ENCODE measurements at places on chromosomes 6 and 20.
A peak's percentile ranks its signal among the peaks of the same experiment; 100 is the strongest.

DNA sequence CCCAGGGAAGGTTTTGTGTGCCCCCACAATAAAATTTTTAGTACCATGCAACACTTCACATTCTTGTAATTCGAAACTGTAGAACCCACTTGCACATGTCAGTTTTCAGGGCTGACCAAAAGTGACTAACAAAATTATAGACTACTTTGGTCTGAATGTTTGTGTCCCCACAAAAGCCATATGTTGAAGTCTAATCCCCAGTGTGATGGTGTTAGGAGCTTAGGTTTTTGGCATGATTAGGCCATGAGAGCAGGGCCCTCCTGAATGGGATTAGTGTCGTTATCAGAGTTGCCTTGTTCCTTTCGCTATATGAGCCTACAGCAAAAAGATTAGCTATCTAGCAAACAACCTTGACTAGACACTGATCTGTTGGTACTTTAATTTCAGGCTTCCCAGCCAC is 49.0 kb upstream of the TENT5A start:
- DNase-seq = no peak

DNA sequence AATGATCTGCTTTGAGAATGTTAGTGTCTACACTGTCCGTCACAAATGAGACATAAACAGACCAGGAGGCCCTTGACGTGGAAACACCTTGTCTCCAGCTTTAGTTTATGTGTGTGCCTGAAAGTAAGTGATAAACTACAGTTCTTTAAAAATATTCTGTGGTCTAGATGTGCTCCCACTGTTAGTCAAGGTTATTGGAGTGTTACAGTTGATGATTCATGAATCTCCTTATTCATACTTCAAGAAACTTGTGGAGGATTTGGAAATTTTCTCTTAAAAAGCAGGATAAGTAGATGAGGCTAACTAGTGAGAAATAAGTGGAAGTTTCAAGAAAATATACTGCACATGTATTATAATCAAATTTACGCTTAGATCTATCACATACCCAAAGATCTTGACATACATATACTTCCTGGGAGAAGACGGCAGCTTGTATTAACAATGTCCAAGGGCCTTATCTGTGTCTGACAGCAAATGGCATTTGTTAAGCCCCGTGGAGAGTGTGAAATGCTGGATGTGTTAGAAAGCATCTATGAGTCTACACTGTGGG is 90.5 kb upstream of the MBOAT1 start:
- peak; percentile 73 for DNase-seq

- no peak for DNase-seq
Observed at GRCh38 chr6:1644516-1645060, 34.9 kb downstream of the FOXC1 start.

- DNase-seq = peak; percentile 93
Observed at GRCh38 chr20:32681175-32682084, 7.7 kb upstream of the C20orf203 start.

DNA sequence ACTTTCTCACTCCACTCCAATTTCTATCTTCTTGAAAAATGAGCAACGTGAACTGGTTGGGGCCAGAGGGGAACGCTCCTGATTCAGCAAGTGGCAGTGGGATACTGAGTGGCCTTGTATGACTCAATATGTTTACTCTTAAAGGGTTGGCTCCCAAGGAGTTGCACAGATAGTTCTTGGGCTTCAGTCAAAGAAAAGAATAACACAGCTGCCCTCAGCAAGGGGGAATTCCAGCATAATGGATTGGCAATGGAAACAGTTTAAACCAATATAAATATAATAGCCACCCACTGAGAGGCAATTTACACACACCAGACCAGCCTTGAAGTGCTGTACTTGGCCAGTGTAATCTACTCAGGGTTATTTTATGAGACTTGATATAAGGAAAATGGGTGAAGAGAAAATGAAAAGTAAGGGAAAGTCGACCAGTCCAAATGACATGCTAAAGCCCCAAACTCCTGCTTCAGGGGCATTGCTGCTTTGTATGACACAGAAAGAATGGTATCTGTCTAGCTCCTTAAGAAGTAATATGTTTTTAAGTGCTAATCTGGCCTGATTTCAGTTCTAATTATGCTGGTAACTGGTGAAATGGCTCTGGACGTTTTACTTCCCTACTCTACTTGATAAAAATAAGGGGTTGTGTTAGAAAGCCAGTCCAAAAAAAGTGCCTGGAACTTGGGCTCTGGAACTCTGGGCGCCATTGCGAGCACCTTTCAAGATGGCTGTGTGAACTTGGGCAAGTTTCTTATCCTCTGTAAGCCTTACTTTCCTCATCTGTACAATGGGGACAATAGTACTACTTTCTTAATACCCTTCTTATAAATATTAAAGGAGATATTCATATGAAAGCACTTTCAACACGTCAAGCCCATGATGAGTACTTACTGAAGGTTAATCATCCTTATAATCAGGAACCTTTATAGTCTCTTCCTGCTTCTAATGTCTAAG is 712.9 kb upstream of the MAP3K7 start:
- DNase-seq = no peak

GRCh38 chr6:137001977-137002302 is 42.8 kb downstream of the IL20RA start:
- DNase-seq = no peak

DNA sequence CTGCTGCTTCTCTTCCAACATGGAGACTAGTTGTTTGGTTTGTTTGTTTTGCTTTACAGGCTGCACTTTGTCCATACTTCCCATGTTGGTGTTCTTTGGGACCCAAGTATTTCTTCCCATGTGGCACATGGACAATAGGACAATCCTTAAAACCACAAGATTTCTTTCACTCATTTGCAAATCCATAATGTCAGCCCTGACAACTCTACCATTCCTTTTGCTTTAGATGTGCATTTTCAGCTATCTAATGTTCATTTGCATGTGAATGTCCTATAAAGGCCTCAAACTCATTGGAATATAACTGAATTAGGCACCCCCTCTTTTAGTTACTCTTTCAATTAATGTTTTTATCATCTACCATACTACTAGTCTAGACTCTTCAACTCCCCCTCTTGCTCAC is 16.7 kb downstream of the THEMIS start:
- no peak for DNase-seq

DNA sequence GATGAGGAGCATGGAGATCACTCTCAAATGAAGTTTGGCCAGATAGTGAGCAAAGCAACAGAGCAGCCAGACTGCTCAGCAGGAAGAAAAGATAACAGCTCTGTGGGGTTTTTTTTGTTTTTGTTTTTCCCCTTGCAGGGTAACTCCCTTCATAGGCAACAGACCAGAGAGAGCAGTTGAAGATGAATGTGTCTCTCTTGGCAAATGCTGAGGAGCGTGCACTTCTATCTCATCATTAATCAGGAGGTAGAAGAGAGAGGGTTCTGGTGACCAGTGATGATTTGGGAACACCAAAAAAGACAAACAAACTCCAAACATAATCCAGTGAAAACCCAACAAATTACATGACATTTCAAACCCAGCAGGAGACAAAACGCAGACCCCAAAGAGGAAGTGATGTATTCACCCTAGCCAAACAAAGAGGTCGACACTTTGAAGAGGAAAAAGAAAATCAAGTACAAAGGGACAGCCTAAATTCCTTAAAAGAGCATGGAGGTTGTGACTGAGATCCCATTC is 66.2 kb upstream of the RREB1 start:
- DNase-seq = peak; percentile 92

DNA sequence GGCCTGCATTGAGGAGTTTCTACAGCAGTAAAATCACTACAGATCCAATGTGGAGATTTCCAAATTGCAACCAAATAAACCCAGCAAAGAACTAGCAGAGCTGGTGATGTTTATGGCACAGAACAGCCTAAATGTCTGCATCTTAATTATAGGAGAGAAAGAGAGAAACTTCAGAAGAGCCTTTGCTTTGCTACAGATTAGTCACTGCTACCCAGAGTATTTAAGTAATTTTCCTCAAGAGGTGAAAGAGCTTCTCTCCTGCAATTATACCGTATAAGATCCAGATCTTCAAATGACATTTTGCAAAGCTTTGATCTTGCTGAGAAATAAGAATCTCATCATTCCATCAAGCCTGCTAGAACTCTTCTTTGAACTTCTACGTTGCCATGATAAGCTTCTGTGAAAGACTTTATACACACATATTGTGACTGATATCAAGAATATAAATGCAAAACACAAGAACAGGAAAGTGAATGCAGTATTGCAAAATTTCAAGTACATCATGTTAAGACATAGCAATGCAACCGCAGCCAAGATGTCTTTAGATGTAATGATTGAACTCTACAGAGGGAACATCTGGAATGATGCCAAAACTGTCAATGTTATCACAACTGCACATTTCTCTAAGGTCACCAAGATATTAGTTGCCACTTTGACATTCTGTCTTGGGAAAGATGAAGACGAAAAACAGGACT is 48.0 kb downstream of the MKKS start:
- DNase-seq = peak; percentile 61

DNA sequence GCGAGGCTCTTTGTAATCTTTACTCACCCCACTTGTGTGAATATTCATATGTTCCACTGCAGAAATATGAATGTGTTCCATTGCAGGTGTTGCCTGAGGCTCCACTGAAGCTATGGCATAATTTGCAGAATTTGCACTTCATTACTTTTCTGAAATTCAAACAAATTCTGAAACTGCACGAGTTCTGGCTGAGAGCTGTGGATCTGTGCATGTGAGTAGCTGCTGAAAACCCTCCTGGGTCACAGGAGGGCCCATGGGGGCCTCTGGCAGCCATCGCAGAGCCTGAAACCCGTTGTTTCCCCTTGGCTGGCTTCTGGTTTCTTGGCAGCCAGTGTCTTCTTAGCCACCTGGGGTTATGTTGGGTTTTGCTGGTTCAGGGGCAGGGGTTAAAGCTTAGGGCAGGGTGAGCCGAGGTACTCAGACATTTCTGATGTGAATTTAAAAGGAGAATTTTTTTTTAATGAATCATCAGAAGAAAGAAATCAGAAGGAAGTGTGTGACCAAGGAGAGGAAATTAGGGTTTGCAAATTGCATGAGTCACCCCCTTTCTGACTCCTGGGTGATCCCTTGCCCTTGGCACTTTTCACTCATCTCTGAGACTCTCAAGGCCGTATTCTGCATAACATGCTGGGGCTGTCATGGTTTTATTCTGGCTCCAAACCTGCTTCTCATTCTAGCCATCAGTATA is 40.6 kb downstream of the TOX2 start:
- DNase-seq = peak; percentile 15

- no peak for DNase-seq
Observed at GRCh38 chr6:38646166-38646878, 6.6 kb upstream of the BTBD9 start.

DNA sequence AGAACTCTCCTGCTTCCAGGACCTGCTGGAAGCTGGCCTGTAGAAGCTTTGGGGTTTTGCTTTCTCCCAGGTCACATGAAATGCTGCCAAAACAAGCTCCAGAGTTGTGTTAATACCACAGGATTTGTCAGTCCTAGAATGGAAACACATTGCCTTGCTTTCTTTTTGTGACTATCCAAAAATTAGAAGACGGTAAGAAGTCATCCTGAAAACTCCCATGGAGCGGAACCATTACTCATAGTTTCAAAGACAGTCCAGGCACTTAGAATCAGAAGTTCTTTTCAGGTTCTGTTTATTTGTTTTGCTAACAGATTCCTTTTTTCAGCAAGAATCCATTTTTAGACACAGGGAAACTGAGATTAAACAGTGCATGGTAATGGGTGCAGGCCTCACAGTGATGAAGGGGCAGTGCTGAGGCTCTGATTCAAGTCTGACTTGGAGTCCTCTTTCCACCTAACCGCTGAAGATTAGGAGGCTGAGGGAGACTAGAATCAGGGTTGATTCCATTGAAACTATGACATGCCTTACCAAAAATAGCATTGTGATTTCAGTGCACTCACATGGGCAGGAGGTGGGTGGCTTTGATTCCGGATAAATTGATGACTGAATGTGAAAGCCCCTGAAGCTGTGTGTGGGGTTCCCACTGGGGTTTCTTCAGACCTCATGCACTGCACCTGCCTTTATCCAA is 72.2 kb upstream of the NAA20 start:
- no peak for DNase-seq

DNA sequence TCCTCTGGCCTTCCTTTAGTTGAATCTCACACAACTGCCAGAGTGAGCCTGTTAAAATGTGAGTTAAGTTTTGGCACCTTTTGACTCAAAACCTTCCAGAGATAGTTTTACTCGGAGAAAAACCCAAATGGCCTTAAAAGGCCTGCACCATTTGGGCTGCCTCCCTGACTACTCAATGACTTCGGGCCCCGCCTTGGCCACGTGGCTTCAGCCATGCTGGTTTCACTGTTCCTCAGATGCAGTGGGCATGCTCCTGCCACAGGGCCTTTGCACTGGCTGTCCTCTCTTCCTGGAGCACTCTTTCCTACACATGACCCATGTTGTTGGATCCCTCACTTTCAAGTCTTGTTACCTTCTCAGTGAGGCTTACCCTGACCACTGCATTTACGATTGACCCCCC is 18.3 kb downstream of the VEGFA start:
- DNase-seq = no peak

DNA sequence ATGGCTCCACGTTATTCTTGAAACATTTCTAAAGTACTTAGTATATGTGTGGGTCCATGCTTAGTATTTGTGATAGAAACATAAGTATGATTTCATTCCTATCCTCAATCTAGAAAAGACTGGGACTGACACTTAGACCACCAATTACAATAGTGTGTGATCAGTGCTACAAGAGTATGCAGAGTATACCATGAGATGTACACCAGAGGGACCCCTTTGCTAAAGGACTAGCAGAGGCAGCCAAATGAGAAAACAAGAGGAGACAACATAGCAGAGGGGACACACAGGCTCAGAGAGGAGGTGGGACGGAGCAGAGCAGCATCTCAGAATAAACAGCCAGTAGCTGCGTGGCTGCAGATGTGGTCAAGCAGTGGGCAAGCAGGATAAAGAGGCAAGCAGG is 21.0 kb downstream of the RMND1 start:
- DNase-seq = peak; percentile 23

GRCh38 chr6:15769511-15770018 is 106.7 kb upstream of the DTNBP1 start:
- peak; percentile 51 for DNase-seq

DNA sequence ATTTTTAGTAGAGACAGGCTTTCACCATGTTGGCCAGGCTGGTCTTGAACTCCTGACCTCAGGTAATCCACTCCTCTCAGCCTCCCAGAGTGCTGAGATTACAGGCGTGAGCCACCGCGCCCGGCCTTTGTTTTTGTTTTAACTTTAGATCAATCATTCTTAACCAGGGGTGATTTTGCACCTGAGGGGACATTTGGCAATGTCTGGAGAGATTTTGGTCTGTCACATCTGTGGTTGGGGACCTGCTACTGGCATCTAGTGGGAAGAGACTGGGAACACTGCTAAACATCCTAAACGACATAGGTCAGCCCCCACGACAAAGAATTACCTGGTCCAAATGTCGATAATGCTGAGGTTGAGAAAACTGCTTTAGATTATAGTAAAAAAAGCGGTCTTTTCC is 82.3 kb downstream of the C6orf52 start:
- no peak for DNase-seq

DNA sequence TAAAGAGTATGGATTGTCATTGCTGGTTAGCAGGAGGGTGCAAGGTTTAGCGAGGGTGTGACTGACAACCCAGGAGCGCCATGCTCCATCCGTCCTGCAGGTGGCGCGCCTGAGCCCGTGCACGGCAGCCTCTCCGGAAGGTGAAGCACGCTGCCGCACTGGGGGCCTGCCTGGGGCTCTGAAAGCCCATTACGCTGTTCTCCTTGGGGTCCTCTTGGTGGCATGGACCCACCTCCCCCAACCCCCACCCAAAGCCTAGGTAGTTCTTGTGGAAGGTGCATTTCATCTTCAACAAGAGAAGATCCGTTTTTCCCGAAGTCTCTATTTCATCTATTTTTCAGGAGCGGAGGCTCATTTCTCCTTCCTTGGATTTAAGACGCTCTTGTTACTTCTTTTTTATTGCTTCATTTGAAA is 197.4 kb upstream of the KCNG1 start:
- DNase-seq = peak; percentile 52

Measured in hematopoietic multipotent progenitor cell treated with erythropoietin and hydrocortisone succinate and interleukin-3 and kit ligand, for 6 days (in vitro differentiated cells).